Nephron progenitor cell (in vitro differentiated cells): ENCODE measurements at places on chromosomes 2 and 18.

DNA sequence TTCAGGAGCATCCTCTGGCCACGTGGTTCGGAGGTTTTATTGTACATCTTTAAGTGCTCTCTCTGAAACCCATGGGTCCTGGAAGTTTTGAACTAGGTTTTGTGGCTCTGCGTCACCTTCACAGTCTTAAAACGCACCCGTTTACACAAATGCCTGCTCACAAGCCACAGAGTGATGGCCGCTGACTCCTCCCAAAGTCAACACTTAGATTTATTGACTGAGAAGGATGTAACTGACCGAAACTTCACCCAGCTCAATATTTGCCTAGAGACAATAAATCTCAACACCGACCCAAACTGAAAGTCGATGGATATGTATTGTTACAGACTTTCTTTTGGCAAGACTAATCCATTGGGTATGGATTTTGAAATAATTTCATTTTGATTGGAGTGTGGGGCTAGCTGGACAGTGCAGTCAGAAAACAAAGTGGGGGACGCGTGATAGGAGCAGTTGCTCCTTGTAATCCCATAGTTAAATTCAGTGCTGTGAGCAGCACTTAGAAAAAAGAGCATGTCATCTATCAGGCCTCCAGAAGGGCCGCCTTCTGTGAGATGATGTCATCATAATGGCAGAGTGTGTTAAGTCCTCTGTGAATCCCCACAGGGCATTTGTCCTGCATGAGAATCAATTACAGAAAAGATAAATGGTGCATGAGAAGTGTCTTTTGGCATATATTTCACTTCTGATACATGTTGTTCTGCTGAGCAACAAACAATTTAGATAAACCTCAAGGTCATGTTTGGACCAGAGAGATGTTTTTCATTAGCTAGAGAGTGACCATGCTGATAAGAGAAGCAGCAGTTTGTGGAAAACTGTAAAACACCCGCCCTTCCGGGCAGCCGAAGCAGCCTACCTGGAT is 183.7 kb downstream of the INO80D start:
- DNase-seq: no peak

- no peak for DNase-seq
These were observed 189.6 kb downstream of the DSC3 start for GRCh38 chr18:30852980-30853379.

- no peak for DNase-seq
These were observed 225.0 kb upstream of the NT5C1B start for GRCh38 chr2:18814387-18814786.

GRCh38 chr2:71534826-71535225 is 81.5 kb downstream of the DYSF start:
- no peak for DNase-seq

DNA sequence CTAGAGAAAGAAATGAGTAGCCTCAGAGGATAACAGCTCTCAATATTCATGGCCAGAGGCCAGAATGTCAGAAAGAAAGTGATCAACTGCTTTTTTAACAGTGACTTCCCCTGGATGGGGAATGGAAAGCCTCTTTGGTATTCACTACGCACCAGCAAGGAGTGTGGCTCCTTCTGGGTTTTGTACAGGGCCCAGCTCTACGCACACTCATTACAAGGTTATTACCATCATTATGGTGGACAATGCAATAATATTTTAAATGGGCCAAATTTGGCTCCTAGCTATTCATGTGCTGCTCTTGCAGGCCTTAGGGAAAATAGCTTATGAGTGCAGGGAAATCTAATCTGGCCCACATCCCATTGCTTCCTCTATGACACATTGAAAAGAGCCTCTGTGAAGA is 1149.5 kb upstream of the FANCL start:
- DNase-seq: no peak

DNA sequence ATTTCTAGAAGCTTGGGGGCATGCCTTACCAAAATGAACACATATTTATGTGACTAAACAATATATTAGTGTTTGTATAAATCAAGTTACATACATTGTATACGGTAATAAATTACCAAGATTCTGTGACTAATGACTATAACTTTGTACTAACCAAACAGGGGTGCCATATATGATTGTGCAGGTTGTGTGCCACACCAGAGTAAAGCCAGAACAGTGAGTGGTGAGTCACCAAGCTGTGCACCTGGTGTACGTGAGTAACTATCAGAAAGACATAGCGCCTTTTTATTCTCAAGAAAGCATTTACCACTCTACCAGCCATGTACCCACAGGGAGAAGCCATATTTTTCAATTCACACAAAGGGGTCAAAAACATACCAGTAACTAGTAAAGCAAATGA is 453.2 kb upstream of the PIK3C3 start:
- DNase-seq: no peak

DNA sequence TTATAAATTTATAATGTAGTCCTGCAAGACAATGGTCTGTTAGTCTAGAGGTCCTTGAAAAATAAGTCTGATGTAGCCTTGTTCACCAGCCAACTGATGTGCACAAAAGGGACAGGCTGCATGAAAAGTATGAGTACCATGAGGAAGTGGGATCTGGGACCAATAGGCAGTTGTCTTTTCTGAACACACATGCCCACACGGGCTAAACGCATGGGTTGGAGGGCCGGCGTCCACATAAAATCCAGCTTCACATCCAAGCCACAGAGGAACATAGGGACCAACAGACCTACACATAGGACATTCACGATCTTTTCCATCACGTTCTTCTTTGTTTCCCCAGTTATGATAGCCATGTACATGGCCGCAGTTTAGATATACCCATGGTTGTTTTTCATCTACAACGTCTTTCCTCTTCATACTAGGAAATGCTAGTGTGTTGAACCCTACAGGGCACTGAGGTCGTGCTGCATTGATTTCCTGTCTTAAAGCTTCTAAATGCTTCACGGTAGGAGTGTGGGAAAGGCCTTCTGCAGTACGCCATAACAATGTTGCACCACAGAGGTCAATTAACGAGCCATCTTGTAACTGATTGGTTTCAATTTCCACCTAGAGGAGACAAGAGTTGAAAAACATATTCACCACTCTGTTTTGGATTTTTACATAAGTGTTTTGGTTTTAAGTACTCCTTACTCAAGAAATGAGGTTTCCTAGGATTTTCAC is 49.4 kb downstream of the PELI1 start:
- DNase-seq: no peak
